ENCODE measurements at places on chromosomes 1 and 21.

DNA sequence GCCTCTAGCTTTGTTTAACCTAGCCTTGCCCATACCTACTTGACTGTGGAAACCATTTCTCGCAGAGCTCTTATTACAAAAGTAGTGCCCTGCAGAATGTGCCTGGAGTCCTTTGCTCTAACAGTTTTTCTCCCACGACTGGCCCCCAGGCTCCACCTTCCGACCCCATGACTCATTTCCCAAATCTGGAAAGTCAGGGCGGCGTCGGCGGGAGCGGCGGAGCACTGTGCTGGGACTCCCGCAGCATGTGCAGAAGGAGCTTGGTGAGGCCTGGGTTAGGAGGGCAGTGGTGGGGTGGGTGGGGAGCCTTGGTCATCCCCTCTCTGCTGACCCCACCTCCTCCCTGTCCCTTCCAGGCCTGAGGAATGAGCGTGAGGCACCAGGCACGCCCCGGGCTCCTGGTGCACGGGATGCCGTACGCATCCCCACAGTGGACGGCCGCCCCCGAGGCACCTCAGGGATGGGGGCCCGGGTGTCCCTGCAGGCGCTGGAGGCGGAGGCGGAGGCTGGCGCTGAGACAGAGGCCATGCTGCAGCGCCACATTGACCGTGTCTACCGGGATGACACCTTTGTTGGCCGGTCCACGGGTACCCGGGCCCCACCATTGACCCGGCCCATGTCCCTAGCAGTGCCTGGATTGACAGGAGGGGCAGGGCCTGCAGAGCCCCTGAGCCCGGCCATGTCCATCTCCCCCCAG lies 47.5 kb downstream of the YARS1 start:
- no peak for DNase-seq

DNA sequence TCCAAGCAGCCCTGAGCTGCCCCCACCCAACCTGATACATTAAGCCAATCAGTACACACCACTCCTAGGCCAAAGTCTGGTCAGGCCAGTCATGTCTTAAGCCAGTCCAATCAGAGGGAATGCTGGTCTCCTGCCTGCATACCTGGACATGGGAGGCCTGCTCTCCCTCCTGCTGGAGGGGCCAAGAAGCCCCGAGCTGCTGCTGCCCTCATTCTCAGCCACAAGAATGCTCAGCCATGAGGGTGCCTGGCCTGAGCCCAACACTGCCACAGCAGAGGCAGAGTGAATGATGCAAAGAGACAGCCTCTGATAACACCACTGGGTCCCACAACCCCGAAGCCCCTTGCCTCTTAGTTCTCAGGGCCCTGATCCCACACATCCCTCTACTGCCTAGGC lies 23.0 kb downstream of the CHD5 start:
- DNase-seq = no peak

GRCh38 chr1:210646258-210646616 lies 317.5 kb downstream of the HHAT start:
- no peak for DNase-seq

- DNase-seq = peak; percentile 15
These were observed 902 bp downstream of the AP4B1 start for GRCh38 chr1:113903501-113904292.

GRCh38 chr1:59229138-59229537 lies 67.8 kb upstream of the FGGY start:
- no peak for DNase-seq

DNA sequence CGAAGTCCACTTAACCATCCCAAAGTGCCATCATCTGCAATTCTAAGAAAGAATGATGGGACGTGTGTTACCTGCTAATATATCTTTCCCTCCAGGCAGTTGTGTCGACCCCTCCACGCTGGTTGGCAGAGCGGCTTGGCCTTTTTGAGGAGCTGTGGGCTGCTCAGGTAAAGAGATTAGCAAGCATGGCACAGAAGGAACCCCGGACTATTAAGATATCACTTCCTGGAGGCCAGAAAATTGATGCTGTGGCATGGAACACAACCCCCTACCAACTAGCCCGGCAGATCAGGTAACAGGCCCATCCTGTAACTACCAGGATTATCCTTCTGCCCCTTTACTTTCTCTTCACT lies 520 bp downstream of the TARS2 start:
- DNase-seq = no peak

DNA sequence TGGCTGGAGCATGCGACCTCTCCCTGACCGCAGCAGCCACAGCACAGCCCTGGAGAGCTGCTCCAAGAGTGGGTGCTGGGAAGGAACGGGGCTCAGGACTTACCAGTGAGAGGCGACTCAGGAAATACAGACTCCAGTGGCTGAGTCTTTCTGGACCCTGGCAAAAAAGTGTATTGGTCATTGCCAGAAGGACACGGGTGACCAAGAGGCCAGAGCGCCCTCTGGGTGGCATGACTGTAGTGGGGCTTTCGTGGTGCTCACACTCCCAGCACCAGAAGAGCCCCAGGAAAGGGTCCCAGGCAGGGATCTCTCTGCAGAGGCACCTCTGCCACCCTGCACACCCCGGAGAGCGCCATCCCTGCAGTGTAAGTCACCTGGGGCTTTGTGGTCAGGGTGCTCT lies 8.9 kb upstream of the PRDM16 start:
- DNase-seq = no peak

DNA sequence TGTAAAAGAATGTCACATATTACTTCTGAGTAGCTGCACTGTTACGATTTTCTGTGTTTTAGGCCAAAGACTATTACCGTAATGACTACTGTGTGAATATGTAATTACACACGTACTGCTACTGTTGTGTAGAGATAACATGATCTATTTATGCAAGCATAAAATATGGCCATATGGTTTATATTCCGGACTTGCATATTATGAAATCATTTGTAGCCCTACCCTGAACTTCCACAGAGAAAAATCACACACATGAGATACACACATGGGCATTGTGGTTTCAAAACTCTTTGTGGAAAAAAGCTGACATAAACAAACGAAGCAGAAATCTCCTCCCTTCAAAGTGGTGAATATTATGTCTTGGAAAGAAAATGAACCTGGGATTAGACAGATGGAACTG lies 373.0 kb upstream of the ADAMTS5 start:
- no peak for DNase-seq

DNA sequence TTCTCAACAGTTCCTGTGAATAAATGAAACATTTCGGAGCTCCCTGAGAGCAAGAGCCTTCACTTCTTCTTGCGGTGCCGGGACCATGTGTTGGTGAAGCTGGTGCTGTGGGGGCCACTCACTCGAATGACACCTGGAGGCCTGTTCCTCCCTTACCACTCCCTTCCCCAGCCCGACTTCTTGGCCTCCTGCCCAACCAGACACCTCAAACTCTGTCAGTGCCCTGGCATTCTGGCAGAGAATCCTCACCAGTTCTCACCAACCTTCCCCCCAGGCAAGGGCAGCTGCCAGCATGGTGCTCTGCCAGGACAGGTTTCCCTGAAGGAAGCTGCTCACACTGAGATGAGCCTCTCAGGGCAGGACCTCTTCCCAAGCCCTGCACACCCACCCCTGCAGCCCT lies 68.3 kb downstream of the MPZL1 start:
- no peak for DNase-seq

Data from activated CD8-positive, alpha-beta memory T cell treated with anti-CD3 and anti-CD28 coated beads, Interleukin-2, amount 50 U/mL, for 4 hours (primary cell).